BJ (cell line): ENCODE measurements at places on chromosomes 2 and 18.

DNA sequence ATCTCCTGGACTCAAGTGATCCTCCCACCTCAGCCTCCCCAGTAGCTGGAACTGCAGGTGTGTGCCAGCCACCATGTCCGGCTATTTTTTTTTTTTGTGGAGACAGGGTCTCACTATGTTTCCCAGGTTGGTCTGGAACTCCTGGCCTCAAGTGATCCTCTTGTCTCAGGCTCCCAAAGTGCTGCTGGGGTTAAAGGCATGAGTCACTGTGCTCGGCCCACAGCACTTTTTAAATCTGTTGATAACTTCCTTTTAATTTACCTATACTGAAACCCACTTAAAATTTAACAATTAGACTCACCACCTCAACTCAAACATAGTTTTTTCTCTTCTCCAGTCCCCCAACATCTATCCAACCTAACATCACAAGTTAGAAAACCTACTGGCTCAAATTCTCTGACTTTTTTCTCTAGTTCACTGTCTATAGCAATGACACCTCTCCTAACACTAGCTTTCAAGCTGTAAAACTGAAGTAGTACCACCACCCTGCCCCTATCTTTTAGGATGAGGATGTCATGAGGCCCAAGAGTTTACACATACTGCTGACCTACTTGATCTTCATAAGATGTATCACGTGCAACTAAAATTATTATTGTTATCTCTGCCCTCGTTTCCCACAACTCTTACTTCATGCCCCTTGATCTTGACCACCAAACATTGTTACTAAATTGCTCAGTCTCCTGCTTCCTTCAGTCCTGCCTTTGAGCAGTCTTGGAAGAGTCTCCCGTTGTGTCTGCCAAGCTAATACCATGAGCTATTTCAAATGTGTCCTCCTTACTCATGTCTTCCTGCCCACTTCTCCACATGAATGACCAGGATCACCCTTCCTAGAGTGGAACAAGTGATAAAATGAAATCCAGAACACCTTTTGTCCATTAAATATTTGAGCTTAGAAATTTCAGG, 142.3 kb upstream of the ZFP36L2 start:
- no peak for DNase-seq

DNA sequence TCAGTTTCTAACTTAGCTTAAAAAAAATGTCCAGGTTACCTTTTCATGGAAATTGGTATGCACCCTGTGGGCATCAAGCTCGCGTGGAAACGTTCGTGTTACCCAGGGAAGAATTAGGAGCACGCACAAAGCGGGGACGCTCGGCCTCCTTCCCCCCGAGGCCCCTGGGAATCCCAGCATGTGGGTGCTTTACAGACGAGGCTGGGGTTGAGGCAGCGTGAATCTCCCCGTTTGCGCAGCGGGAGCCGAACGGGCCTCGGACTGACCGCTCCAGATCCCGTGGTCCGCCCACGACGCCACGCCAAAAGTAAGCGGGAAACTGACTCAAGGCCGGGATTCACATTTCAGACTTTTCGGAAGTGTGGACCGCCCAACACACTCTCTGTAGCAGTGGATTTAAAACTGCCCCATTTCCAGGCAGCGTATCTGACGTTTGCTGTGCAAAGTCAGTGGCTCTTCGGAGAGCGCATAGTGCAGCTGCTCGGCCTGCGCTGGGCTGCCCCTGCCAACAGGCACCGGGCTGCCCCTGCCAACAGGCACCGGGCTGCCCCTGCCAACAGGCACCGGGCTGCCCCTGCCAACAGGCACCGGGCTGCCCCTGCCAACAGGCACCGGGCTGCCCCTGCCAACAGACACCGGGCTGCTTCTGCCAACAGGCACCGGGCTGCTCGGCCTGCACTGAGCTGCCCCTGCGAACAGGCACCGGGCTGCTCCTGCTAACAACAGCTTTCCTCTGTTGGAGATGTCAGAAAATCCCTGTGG, 49.7 kb downstream of the SH3YL1 start:
- DNase-seq = no peak

GRCh38 chr18:36518839-36519238, 221.3 kb downstream of the FHOD3 start:
- no peak for DNase-seq

DNA sequence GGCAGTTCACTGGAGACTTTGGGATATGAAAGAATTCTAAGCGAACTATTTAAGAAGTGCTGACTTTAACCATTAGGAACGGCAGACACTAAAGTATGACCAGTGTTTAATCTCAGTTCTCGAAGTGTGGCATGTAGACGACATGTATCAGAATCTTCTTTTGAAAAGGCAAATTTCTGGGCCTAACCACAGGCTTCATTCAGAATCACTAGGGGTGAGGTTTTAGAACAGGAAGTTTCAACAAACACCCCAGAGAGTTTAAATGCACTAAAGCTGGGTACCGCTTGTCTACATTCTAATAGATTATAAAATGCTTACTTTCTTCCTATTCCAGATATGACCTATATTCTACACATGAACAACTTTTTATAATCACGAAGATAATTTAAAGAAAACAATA, 180.3 kb downstream of the ANKRD44 start:
- no peak for DNase-seq

DNA sequence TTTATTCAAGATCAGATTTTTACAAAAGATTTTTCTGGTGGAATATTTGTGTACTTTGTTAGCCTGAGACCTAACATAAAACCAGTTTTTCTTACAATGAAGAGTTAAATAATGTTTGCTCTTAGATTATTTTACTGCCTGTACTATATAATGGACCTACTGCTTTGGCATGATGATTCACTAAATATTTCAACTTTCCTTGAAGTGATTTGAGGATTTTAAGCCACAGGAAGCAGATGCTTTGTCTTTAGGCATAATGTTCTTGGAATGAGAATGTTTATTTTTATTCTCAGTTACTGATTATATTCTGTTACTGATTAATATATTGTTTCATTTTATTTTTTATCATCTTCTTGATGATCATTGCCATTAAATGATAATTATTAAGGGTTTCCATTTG, 175.3 kb upstream of the LRP1B start:
- no peak for DNase-seq

GRCh38 chr2:236711440-236711839, 141.8 kb downstream of the ACKR3 start:
- DNase-seq = no peak

- DNase-seq = no peak
Measured at GRCh38 chr2:235149240-235149659, 197.4 kb downstream of the SH3BP4 start.

DNA sequence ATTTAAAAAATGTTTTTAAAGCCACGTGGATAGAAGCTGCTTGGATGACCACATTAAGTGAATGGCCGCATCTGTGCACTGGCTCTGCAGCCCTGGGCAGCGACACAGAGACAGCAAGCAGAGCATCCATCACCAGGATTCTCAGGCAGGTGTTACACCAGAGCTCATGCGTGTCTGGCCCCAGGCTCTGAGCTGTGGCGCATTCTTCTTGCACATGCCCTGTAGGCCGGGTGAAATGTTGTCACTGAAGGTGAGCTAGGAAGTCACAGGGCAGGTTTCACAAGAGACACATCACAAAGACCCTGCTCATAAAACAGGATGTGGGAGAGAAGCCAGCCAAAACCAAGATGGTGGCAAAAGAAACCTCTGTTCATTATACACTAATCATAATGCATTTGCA, 8.4 kb upstream of the PXDN start:
- DNase-seq = no peak

DNA sequence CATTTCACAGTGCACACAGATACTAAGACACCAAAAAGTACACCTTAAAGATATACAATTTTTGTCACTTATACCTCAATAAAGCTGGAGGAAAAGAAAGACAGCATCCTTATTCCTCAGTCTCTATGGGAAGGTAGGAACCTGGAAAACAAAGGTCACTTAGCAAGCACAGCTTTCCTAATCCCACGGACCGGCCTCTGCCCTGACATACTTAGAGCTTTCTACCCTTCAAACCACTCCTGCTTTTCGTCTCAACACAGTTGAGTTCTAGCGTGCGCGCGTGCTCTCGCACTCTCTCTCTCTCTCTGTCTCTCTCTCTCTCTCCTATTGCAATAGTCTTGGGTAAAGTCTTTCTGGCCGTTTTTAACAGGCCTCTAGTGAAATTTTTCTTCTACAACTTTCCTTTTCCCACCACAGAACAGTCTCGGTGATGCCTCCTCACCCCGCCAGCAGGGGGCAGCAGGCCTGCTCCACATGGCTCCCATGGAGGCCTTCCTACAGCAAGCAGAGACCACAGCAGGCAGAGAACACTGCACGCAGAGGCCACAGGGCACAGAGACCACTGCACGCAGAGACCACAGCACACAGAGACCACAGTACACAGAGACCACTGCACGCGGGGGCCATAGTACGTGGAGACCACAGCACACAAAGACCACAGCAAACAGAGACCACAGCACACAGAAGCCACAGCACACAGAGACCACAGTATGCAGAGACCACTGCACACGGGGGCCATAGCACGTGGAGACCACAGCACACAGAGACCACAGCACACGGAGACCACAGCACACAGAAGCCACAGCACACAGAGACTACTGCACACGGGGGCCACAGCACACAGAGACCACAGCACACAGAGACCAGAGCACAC, 106.9 kb downstream of the FBXO15 start:
- DNase-seq = no peak

- no peak for DNase-seq
Measured at GRCh38 chr2:74715081-74715791, 61.2 kb downstream of the SEMA4F start.

GRCh38 chr2:88596141-88596830, 31.0 kb downstream of the EIF2AK3 start:
- DNase-seq = no peak

DNA sequence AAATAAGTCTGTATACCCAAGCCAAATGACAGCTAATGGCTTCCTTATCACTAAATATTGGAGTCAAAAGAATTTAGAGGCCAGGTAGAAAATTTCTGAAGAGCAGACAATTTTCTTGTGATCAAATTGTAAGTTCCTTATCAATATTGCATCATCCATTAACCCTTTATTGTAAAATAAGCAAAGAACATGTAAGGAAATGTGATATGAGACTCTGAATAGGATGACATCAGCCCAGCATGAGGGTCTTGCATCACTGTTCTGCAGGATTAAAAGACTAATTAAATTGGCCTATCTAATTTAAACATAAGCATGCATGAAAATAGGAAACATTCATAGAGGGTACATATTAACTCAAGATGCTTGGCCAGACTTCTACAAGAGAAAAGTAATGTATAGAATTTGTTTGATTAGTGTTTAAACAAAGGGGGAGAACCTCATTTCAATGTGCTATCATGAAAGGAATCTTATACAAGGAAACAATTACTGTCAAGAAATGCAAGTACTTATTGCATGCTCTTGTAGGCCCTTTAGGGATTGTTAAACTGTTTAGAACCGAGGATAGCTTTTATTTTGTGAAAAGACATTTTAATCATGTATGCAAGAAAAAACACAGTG, 302.9 kb downstream of the PRKCE start:
- DNase-seq = no peak

GRCh38 chr2:17226941-17227490, 291.2 kb downstream of the RAD51AP2 start:
- DNase-seq = no peak
